ENCODE measurements at places on chromosomes 2 and 18. TPM values are rescaled to one million over a fixed set of nuclear protein-coding genes. Genes with fewer than 3 reads are reported as not detected.

DNA sequence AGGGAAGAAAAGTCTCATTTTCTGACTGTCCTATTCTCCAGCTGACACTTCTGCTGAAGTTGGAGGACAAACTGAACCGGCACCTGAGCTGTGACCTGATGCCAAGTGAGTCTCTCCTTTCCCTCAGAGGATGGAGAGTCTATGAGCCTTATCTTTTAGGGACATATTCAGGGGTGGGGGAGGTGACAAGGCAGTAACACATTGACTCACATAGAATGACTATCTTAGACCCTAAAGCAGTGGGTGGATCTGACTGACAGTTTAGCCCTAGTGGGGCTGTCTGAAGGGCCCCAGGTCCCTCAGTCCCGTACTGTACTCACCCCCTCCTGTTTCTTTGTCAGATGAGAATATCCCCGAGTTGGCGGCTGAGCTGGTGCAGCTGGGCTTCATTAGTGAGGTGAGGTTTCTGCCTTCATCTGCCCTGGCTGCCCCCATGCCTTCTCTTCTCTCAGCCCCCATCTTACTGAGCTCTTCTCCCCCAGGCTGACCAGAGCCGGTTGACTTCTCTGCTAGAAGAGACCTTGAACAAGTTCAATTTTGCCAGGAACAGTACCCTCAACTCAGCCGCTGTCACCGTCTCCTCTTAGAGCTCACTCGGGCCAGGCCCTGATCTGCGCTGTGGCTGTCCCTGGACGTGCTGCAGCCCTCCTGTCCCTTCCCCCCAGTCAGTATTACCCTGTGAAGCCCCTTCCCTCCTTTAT is 805 bp upstream of the KRTCAP3 start:
- no peak for DNase-seq
- peaks cover 22% of the 10 kb centered on the region for H3K36me3 ChIP-seq
- no peak overlapping the region for H3K4me3 ChIP-seq

GRCh38 chr2:200467806-200468681 is 41.8 kb downstream of the KCTD18 start:
- peak overlapping the region; percentile 65 for H3K4me3 ChIP-seq
- H3K36me3 ChIP-seq, result no peaks in the 10 kb centered on the region
- no peaks in the 10 kb centered on the region for H3K27me3 ChIP-seq
- no peak for DNase-seq
- peaks cover 26% of the 10 kb centered on the region for H3K4me1 ChIP-seq

Gene WDR33
- total RNA-seq, result 70.6 TPM

Gene MAIP1
- 33.8 TPM for total RNA-seq

DNA sequence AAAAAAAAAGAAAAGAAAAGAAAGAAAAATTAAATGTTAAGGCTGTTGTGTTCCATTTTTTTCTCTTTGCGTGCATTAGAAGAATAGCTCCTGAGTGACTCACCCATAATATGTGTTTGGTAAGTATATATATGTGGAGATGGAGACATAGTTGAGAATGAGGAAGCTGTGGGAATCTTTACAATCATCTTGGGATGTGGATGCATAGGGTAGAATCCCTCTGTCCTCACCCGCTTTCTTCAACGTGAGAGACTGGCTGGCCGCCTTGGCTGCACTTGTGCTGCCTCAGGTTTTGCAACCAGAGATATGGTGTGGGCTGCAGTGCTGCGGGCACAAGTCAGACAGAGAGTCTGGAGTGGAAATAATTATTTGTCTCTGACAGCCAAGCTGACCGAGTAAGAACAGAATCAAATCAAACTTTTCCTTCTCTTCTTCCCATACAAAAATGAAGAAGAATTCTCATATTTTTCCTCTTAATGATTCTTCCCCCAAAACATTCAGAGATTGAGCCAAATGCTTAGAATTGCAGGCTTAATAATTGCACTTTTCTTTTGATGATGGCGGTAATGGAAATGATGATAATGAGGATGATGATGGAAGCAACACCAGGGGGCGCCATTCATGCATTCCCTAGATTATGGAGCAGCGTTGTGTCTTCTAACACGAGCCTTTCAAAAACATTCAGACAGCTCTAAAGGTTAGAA is 48.5 kb downstream of the SERPINB7 start:
- no peak overlapping the region for H3K27ac ChIP-seq
- H3K4me1 ChIP-seq, result no peaks in the 10 kb centered on the region
- no peaks in the 10 kb centered on the region for H3K27me3 ChIP-seq
- no peak overlapping the region for H3K4me3 ChIP-seq

DNA sequence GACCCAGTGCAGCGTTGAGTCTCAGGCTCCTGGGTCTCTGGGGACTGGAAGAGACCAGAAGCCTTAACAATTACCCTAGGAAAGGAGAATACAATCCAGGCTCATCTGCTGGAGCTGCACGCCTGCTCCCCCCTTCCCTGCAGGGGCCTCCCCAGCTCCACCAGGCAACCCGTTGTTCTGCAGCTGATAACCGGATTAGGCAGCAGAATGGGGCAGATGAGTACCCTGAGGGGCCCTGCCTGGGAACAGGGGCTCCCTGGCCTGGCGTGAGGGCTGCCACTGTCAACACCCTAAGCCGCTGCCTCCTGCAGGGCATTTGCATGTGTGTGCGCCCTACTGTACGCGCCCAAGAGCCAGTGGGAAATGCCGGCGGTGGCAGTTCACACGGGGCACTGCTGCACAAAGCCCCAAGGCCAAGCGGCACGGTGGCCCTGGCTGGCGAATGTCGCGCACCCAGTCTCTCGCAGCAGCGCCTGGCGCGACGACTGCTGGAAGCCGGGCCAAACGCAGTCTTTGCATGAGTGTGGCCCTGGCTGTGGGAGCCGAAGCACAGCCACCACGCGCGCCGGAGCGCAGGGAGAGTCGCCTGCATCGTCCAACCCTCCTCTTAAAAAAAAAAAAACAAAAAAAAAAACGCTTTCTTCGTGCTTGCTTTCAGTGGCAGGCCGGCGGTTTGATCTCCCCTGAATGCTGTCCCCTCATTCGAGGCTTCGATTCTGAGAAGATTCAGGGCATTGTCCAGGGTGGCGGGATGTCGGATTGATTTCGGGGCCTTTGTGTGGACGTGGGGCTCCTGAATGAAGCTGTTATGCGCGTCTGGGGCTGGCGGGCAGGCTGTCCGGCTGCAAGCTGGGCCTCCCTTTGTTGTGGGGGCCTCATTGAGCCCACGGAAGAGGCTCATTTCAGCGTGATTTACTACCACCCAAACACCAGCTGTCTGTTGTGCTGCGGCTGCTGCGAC is 63.8 kb downstream of the SETBP1 start:
- no peak overlapping the region for H3K27ac ChIP-seq
- DNase-seq, result no peak
- peaks cover 32% of the 10 kb centered on the region for H3K4me1 ChIP-seq
- H3K27me3 ChIP-seq, result no peaks in the 10 kb centered on the region
- H3K36me3 ChIP-seq, result peaks cover 13% of the 10 kb centered on the region

Gene ELOA2
- total RNA-seq, result not detected

Gene SLC4A5
- 1.2 TPM for total RNA-seq

- peaks cover 12% of the 10 kb centered on the region for H3K4me1 ChIP-seq
- no peak for DNase-seq
Observed at GRCh38 chr2:65293376-65293775, 65.7 kb downstream of the ACTR2 start.

- H3K27ac ChIP-seq, result peak overlapping the region; percentile 57
- DNase-seq, result peak; percentile 72
- H3K36me3 ChIP-seq, result no peaks in the 10 kb centered on the region
- no peaks in the 10 kb centered on the region for H3K27me3 ChIP-seq
- H3K4me3 ChIP-seq, result peak overlapping the region; percentile 66
- H3K4me1 ChIP-seq, result peaks cover 49% of the 10 kb centered on the region
Observed at GRCh38 chr2:112821142-112821541, 15.4 kb downstream of the IL1B start.

DNA sequence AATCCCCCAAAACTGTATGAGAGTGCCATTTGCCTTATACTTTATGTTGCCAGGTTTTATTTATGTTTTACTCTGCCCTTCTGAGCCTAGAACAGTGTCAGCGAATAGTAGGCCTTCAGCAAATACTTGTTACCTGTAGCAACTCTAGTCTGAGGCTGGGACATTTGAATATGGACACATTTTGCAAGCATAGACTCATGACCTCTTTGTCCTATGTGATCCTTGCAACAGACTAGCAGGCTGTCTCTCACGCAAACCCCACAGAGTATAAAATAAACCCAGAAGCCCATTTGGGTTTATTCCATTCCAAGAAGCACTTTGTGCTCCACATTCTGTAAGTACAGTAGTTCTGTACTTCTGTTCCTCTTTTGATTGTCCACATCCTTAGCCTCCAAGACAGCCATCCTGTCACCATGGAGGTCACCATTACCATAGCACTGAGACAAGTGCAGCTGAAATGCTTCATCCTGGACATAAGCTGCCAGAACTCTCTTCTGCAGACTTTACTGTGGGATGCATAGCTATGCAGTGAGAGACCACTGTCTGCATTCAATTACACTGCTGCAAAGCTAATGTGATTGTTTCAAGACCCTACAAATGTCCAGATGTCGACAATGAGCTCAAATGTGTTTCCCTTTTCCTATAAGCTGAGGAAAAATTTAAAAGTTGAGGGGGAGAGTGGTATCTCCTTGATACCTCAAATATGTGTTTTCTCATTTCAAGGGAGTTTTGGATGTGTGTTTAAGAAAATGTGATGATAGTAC is 425.7 kb downstream of the PID1 start:
- H3K36me3 ChIP-seq, result no peaks in the 10 kb centered on the region
- no peak overlapping the region for H3K27ac ChIP-seq
- DNase-seq, result no peak
- no peak overlapping the region for H3K4me3 ChIP-seq
- no peaks in the 10 kb centered on the region for H3K27me3 ChIP-seq

GRCh38 chr18:77763530-77764145 is 514.0 kb downstream of the GALR1 start:
- no peak for DNase-seq
- H3K27ac ChIP-seq, result no peak overlapping the region
- peaks cover 40% of the 10 kb centered on the region for H3K27me3 ChIP-seq
- H3K36me3 ChIP-seq, result no peaks in the 10 kb centered on the region

DNA sequence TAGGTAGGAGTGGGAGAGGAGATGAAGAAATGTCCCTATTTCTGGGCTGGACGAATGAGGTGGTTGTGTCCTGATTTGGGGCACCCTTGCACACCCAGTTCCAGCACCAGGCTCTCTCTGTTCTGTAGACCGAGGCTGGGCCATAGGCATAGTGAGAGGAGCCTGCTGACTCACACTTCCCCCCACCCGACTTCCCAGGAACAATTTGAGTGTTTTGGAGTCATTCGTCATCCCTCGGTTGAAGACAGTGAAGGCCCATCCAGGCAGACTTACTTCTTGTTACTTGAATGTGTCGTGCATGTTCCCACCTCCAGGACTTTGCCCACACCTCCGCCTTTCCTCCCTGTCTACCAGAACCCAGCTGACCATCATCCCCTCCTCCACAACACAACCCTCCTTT is 179.1 kb downstream of the HAUS1 start:
- no peaks in the 10 kb centered on the region for H3K36me3 ChIP-seq
- no peaks in the 10 kb centered on the region for H3K4me1 ChIP-seq
- no peaks in the 10 kb centered on the region for H3K27me3 ChIP-seq
- H3K27ac ChIP-seq, result no peak overlapping the region
- H3K4me3 ChIP-seq, result no peak overlapping the region

Gene DSG1
- not detected for total RNA-seq

Measured in natural killer cell treated with Interleukin-12 subunit alpha and Interleukin-12 subunit beta and Interleukin-15 and Interleukin-18, amount 100 ng/mL, for 72 hours (primary cell).